ENCODE measurements at places on chromosomes 6 and 20. TPM values are rescaled to one million over a fixed set of nuclear protein-coding genes. Genes with fewer than 3 reads are reported as not detected.

- H3K4me1 ChIP-seq, result peaks cover 39% of the 10 kb centered on the region
- no peak overlapping the region for H3K4me3 ChIP-seq
- H3K36me3 ChIP-seq, result peaks cover 18% of the 10 kb centered on the region
- H3K27me3 ChIP-seq, result no peaks in the 10 kb centered on the region
- no peak overlapping the region for H3K27ac ChIP-seq
These were observed 61.1 kb upstream of the C20orf144 start for GRCh38 chr20:33600981-33601380.

DNA sequence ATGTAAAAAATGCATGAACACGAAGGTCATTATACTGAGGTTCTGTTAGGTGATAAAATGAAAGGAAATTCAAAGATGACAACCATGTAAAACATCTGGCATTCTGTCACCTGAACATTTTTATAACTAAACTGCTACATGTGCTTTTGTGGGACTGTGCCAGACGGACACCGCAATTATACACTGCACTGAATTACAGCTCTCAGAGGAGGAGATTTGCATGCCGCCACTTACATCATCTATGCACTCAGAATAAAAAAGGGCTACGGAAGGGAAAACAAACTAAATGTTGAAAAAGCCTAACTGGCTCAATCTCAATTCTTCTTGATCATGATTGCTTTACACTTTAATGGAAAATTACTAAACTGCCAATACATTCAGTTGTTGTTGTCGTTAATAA is 614.0 kb upstream of the EYS start:
- DNase-seq, result no peak
- H3K27me3 ChIP-seq, result no peaks in the 10 kb centered on the region
- H3K36me3 ChIP-seq, result no peaks in the 10 kb centered on the region
- no peak overlapping the region for H3K27ac ChIP-seq
- H3K4me3 ChIP-seq, result no peak overlapping the region

DNA sequence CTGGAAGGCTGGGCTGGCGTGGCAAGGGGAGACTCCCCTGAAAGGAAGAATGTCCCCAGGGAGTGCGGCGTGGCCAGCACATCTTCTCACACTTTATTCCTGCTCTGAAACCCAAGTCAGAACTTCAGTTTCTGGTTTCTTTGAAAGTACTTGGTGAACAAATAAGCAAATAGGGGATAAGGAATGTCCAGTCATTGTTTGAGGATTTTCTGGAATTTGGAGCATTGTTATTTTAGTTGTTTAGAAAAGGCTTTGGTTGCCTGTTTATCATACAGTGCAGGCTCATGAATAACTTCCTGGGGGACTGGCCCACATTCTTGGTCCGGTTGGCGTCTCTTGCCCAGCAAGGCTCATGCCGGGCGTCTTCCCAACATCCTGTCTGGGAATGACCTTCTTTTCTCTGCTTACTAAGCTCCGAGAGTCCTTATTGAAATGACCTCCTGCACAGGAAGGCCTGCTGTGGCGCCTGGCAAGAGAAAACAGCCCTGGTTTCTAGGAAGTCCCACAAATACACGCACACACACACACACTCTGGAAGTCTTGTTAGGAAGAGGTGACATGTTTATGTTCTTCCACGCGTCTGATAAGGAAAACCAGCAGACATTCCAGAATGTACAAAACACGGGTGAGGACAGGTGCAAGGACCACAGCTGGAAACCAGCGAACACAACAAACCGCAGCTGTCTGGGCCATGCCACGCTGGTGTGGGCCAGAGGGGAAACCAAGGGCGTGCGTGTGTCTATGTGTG is 71.9 kb downstream of the TMEM170B start:
- no peak overlapping the region for H3K27ac ChIP-seq
- H3K27me3 ChIP-seq, result peaks cover 22% of the 10 kb centered on the region
- H3K36me3 ChIP-seq, result no peaks in the 10 kb centered on the region
- H3K4me3 ChIP-seq, result no peak overlapping the region

DNA sequence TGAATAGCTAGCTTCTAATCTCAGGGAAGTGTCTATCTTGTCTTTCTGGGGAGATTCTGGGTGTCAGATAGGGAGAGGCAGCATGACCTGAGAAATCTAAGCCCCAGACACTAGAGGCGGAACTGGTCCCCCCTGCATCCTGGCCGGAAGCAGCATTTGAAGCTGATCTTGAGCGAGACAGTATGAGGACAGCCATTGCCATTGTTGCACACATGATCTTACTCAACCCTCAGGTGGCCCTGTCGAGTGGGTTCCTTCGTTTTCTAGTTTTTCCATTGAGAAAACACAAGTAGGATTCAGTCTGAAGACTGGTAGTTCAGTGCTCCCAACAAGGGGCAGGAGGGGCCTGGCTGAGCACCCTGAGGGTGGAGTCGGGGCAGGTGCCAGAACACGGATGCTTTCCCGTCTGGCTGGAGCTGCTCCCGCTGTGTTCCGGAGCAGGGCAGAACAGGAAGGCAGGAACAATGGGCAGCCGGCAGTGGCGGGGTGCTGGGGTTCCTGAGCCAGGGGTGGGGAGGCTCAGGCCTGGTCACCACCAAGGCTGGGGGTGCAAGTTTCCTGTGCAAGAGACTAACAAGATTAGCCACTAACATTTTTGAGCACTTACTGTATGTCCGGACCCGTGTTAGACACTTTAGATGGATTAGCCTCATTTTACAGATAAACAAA is 7.9 kb upstream of the SDCBP2 start:
- peaks cover 27% of the 10 kb centered on the region for H3K4me1 ChIP-seq
- DNase-seq, result peak; percentile 12
- no peak overlapping the region for H3K27ac ChIP-seq
- H3K36me3 ChIP-seq, result peaks cover 22% of the 10 kb centered on the region

DNA sequence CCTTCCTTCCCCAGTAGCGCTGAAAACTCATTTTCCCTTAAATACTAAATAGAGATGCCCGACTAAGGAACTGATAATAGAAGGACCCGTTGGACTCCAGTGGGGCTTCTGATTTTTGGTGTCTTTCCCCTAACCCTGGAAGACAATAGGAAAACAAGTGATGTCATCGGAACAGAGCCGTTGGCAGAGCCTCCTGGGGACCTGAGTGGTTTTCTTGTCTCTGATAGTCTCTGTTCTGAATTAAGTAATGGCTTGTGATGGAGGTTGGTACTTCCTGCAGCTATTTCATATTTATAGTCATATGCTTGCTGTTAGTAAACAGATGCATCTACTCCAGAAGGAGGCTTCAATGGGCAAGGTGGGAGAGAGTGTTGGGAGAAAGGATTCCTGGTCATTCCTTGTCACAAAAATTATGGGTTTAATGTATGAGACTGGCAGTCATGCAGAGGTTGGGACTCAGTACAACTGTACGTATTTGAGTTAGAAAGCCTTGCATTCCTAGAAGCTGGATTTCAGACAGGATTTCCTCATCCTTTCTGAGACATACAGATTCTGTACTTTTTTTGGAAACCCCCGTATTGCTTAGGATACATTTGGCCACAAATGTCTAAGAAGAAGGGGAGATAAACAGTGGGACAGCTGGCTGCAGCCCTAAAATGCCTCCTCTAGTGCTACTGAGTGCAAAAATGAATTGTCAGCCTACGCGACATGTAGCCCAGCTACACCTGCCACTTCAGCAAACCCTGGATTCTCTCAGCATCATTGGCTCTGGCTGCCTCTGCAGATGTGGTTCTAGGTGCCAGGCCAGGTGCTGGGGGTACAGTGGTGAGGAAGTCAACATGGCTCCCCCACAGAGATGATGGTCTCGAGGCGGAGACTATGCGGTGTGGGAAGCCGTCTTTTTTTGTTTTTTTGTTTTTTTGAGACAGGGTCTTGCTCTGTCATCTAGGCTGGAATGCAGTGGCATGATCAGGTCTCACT is 38.1 kb downstream of the CDS2 start:
- no peaks in the 10 kb centered on the region for H3K27me3 ChIP-seq
- peaks cover 77% of the 10 kb centered on the region for H3K4me1 ChIP-seq
- no peak overlapping the region for H3K27ac ChIP-seq
- no peak overlapping the region for H3K4me3 ChIP-seq
- peaks cover 5% of the 10 kb centered on the region for H3K36me3 ChIP-seq

DNA sequence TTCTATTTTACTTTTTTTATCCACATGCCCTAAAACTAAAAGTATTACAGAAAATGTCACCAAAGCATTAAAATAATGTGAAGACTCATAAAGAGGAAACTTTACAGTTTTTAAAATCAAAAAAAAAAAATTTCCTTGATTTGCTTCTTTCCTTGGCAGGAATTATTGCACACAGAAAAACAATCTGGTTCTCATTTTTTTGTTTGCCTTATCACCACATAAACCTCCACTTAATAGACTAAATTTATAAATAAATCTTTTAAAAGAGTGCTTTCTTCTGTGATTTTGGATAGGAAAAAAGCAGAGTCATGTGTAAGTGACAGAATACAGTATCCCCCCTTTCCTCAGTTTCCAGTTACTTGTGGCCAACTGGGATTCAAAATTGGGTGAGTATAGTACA is 695.1 kb upstream of the CITED2 start:
- no peak overlapping the region for H3K27ac ChIP-seq
- H3K27me3 ChIP-seq, result no peaks in the 10 kb centered on the region
- H3K4me1 ChIP-seq, result no peaks in the 10 kb centered on the region
- DNase-seq, result no peak

GRCh38 chr20:25356271-25356933 is 34.2 kb downstream of the ABHD12 start:
- no peak overlapping the region for H3K27ac ChIP-seq
- H3K4me3 ChIP-seq, result no peak overlapping the region
- H3K27me3 ChIP-seq, result no peaks in the 10 kb centered on the region
- H3K4me1 ChIP-seq, result peaks cover 31% of the 10 kb centered on the region
- DNase-seq, result no peak
- H3K36me3 ChIP-seq, result peaks cover 2% of the 10 kb centered on the region

DNA sequence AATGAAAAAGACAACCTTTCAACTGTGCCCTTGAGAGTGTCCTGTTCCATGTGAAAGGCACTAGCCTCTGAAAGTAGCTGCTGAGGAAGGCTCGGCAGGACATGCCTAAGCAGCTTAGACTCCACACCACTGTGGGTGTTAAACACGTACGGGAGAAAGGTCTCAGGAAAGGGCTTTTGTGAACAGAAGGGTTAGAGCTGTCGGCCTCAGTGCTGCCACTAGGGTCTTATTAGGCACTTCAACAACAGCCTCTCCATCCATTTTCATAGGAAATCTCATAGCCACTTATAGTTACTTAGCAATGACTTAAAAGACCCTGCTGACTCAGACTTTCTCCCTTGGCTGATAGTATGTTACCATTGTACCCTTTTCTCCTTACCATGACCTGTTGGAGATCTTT is 662.8 kb downstream of the TBC1D32 start:
- H3K27me3 ChIP-seq, result no peaks in the 10 kb centered on the region
- no peak for DNase-seq
- H3K27ac ChIP-seq, result no peak overlapping the region
- H3K4me3 ChIP-seq, result no peak overlapping the region

DNA sequence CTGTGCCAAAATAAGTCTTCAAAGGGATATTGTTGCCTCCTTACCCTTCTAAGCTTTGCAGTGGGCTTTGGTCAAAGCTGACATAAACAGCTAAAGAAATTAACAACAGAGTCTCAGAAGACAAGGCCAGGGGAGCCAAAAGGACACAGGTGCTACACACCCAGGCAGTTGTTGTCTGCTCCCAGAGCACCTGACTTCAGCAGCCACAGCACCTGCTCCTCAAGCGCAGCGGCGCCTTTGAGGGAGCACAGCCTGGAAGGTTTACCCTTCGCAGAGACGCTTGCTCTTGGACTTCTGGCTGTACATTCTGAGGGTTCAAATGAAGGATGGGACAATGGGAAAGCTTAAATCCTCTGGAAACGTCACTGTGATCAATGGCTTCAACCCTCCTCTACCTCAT is 16.6 kb downstream of the B4GALT5 start:
- no peak for DNase-seq
- peaks cover 19% of the 10 kb centered on the region for H3K36me3 ChIP-seq
- no peak overlapping the region for H3K4me3 ChIP-seq
- no peak overlapping the region for H3K27ac ChIP-seq

GRCh38 chr6:165321555-165322145 is 12.2 kb upstream of the C6orf118 start:
- H3K4me1 ChIP-seq, result no peaks in the 10 kb centered on the region
- DNase-seq, result no peak
- H3K27me3 ChIP-seq, result no peaks in the 10 kb centered on the region
- H3K36me3 ChIP-seq, result no peaks in the 10 kb centered on the region
- H3K4me3 ChIP-seq, result no peak overlapping the region

DNA sequence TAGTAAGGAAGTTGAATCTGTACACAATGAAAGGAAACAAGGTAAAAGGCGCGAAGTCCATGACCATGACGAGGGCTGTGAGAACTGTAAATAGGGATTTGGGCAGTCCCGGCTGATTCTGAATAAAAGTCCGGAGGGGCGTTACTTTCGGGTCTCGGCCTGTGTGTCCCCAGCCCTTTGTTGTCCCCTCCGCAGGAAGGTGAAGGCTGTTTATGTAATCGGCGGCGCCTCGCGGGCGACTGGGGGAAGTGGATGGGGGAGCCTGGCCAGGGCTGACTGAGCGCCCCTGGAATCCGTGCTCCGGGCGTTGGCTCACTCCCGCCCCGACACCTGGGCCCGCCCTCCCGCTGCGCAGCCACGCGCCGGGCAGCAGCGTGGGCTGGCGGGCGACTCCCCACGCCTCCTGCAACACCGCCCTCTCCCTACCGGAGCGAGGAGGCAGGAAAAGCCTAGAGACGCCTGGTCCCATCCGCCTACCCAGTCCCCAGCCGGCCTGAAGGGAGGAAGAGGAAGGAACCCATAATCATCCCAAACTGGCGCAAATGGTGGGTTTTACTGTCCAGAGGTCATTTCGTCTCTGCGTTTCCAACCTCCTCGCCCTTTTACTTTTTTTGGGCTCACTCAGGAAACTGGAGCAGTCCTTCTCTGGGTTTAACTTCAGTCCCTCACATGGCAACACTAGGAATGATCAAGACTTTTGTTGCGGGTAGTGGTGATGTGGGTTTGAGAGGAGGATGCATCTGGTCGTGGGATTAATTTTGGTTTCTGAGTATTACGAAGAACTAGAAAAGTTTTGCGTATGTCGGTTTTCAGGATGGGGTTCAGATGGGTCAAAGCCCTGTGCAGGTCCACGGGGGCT is 12.1 kb downstream of the TRIM31 start:
- no peaks in the 10 kb centered on the region for H3K36me3 ChIP-seq
- DNase-seq, result peak; percentile 24
- peaks cover 54% of the 10 kb centered on the region for H3K27me3 ChIP-seq
- H3K27ac ChIP-seq, result no peak overlapping the region
- H3K4me3 ChIP-seq, result peak overlapping the region; percentile 89

- H3K4me3 ChIP-seq, result no peak overlapping the region
- H3K27ac ChIP-seq, result no peak overlapping the region
- no peaks in the 10 kb centered on the region for H3K27me3 ChIP-seq
- no peaks in the 10 kb centered on the region for H3K36me3 ChIP-seq
- no peak for DNase-seq
These were observed 46.9 kb upstream of the ADGRF4 start for GRCh38 chr6:47651505-47651944.

POM121L2 gene
- total RNA-seq, result not detected

CAP2 gene
- not detected for total RNA-seq

PTCHD4 gene
- not detected for total RNA-seq
